ENCODE measurements at places on chromosomes 1 and 21.

GRCh38 chr1:220698607-220699016 lies 8.4 kb downstream of the C1orf115 start:
- DNase-seq = no peak

DNA sequence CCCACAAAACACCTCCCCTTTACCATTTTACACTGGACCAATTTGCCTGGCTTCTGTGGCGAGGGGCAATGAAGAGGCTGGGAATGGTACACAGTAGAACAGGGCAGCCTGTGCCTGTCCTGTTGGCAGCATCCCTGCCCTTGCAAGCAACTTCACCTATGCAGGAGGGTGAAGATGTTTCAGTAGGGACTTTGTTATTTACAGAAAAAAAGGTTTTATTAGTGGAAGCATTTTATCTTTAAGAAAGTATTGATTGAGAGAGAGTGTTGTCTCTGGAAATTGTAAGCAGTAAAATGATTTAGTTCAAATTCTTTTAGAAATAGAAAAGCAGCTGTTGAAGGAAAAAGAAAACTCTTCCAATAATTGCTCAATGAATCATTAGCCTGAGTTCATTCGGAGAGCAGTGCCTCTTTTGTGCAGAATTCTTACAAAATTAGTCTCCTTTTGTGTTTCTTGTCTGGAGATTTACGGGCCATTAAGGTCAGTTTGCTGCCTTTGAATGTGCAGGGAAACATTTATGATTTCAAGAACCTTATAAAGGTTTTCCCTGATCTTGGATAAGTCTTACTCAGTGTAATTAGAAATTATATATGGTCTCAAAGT lies 49.1 kb downstream of the HHAT start:
- DNase-seq = no peak

DNA sequence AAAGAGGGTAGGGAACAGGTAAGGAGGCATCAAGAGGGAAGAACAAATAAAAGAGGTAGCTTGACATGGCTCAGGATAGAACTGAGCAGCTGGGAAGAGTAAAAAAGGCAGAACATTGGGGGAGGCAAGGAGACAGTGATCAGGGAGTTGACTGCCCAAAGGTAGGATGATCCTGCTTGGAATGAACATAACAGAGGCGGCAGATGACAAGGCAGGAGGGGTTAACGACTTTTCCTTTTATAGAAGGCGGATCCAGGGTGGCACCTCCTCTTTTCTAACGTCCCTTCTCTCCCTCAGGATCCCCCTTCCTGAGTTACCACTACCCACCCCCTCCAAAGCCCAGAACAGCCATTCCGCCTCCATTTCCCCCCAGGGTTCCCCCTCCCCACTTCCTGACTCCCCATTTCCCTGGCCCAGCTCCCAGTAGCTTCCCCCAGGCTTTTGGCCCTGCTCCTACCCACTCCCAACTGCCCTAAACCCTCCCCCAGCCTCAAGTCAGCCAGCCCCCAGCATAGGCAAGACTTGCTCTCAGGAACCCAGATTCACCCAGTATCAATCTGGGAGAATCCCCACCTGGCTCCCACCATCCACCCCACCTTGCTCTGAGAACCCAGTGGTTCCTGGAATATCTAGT lies 769 bp upstream of the ADAMTS4 start:
- DNase-seq = no peak

DNA sequence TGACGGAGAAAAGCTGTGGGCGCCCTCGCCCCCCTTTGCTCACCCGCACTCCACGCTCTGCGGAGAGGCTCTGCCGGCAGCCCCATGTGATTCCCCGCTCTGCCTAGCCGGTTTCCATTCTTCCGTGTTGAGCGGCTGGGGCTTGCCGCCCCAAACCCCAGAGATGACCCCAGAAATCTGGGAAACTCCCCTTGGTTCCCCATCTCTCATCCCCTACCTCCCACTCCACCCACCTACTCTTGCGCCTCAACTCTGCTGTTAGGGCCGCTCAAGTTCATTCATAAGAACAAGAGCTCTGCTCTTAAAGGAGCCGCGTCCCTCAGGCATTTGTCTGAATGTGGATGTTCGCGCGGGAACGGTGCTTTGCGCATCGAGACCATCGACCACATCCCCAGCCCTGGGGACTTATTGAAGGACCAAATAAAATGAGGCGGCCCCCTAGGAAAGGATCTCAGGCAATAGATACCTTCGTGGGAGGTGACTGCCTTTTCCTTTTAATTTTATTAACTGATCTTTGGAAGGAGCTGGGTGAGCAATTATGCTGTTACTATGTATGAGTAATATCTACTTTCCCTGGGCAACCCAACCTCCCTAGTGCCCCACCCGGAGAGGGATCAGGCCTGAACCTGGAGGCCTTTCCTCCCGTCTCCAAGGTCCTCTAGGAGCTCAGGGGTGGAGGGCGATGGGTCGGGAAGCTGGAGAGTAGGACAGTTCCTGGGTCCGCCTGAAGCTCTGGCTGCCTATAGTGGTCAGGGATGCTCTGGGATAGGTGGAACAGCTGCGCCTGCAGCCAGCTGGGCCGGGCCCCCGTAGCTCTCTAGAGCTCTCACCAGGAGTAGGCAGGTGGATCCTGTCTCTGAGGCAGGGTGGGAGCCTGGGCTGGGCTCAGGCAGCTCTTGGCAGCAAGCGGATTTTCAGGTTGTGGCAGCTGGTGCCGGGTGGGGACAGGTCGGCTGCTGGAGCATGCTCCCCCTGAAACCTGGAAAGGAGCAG lies 898 bp downstream of the MFSD2A start:
- peak; percentile 100 for DNase-seq

DNA sequence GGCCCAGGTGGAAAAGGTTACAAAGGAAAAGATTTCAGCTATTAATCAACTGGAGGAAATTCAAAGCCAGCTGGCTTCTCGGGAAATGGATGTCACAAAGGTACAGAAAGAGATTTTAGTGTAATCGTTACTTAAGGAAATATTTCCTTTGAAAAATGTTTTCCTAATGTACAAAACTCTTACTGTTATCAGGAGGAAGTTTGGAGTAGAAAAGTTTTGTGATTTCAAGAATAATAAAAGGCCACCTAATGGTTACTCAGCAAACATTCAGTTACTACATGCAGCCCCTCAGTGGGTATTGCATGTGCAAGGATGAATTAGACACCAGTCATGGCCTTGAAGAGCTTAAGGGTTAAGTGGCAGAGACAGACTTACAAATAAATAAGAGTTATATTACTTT lies 85.2 kb downstream of the SDCCAG8 start:
- DNase-seq = no peak

DNA sequence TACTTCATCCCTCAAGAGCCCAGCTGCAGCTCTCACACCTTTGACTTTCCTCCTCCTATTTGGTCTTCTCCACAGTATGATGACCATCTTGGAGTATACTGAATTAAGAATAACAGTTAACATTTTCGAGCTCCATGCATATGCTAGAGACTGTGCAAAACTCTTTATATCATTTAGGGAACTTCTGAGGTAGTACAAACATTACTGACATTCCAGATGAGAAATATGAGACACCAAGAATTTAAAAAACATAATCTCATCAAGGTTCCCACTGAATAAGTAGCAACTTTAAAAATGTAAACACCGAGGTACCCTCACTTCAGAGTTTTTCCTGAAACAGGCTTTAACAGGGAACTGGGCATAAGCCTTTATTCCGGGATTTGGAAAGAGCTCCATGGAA lies 22.7 kb downstream of the FMO3 start:
- no peak for DNase-seq

- DNase-seq = no peak
Measured at GRCh38 chr1:153343040-153343681, 5.5 kb downstream of the PGLYRP4 start.

DNA sequence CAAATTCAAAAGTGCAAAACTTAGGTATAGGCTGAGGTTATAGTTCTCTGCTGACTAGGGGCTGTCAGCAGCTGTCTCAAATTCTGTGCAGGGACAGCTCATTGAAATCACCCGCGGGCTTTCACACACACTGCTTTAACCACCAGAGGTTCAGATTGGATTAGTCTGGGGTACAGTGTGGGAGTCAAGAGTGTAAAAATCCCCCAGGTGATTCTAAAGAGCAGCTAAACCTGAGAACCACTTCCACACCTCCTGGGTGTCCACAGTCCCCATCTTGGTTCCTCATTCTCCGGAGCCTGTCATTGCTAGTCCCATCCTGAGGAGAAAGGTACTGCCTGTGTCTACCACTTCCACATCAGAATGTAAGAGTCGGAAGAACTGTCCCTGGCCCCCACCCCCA lies 9.9 kb upstream of the TDRD10 start:
- no peak for DNase-seq

GRCh38 chr1:17405898-17406759 lies 33.3 kb downstream of the RCC2 start:
- DNase-seq = no peak

GRCh38 chr21:26845066-26845758 lies at the start of gene ADAMTS1:
ADAMTS1 (minus strand) TSS chr21:26845409; CDS start chr21:26844954, 455 bp downstream.
- peak; percentile 54 for DNase-seq

DNA sequence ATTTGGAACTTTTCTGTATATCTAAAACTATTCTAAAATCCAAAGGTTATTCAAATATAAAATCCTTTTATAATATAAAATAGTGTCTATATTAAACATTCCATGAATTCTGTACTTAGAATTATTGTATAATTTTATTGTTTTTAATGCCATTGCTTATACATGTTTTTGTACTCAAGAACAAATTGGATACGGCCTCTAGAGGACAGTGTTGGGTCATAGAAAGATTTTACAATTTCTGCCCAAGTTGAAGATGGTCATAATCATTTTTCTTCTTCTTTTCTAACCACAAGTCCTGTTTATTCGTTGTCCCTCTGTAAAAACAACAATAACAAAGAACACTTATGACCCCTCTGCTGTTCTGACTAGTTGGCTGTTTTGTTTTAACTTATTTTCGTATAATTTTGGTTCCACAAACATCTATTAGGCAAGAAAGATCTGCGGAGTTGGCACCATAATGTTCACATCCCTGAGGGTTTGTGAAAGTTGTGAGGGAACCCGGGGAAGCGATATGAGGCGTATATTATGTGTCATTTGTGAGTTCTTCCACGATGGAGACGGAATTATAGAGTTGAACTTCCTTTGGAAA lies 75.7 kb upstream of the KIF26B start:
- DNase-seq = peak; percentile 48

GRCh38 chr1:92924501-92924900 lies 36.8 kb downstream of the DIPK1A start:
- DNase-seq = no peak

DNA sequence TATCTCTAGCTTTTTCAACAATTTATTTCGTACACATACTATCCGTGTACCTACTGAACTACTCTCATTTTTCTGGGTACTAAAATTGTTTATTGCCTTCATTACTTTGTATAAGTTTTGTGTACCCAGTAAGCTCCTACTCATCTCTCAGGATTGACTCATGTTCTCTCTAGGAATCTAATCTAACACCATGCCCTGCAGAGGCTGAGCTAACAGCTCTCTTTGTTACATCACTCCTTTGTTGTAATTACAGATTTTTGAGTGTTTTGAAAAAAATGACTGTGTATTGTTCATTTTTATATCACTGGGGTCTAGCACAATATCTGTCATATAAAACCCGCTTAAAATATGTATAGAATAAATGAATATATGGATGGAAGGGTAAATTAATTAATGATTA lies 167.1 kb downstream of the ATP6V1G3 start:
- DNase-seq = no peak

- no peak for DNase-seq
Measured at GRCh38 chr1:93399781-93400180, 48.1 kb upstream of the FNBP1L start.

GRCh38 chr1:197269053-197269452 lies 1.0 kb downstream of the CRB1 start:
- peak; percentile 66 for DNase-seq

DNA sequence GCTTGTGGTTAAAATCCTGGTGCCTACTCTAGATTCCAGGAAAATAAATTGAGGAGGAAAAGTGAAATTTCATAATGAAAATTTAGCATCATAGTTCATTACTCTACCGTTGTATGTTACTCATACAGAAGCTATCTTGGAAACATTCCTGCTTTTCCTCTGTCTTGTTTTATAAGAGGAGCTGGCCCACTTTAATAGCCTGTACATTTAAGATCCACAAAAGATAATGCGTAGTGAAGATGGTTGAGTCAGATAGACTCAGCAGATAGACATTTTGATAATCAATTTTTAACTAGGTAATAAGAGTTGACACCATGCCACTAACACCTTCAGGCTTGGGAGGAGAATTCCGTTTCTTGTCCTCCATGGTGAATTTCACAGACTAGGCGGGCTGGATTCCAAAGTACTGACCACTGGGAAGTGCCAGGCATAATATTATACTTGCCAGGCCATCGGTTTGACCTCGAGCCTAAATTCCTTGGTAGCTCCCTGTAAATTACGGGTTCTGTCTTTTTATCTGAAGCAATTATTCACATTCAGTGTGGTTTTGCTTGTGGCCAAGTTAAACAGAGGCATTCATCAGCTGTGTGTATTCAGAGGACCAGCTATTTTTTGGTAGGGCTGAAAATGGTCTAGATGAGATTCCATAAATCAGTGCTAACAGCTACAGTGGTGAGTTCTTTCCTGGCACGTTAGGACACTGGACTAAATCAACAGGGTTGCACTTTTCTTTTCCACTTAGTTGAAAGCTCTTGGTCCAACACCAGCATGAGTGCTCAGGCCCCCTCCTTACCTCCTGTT lies 111.9 kb upstream of the KAZN start:
- no peak for DNase-seq

DNA sequence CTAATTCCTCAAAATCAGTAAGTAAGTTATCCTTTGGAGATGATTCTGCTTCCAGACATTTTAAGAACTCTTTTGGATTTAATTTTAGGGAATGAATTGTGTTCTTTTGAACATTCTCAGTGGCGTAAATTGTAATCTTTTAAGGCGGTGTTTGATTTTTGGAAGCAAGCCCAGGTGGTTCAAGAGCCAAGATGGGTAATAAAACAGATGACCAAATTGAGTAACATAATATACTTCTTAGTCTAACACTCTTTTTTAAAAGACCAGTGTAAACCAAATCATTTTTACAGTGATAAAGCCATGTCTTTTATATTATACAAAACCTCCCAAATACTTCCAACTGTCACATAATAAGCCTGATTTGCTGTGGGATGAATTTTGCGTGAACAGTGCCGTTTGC lies 133.8 kb downstream of the LRRC40 start:
- DNase-seq = no peak

DNA sequence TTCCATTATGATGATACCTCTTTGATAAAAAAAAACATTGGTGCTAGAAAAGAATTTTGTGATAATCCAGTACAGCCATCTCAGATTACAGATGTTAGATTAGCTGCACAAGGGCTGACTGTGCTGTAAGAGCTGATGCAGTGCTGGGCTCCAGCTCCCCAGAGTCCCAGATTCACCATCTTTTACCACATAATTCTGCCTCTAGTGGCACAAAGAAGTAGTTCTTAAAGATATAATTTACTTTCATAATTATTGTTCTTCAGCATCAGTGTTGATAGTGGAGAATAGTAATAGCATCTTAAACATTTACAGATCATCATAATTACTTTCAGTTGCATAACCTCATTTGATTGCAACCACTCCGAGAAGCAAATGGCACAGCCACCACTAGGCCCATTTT lies 262.1 kb downstream of the BRINP2 start:
- DNase-seq = no peak

GRCh38 chr21:45838634-45839033 lies 142.9 kb upstream of the COL6A1 start:
- no peak for DNase-seq

- DNase-seq = no peak
Measured at GRCh38 chr1:51217101-51217500, 19.0 kb upstream of the RNF11 start.
